ENCODE measurements at places on chromosomes 2 and 18. TPM values are rescaled to one million over a fixed set of nuclear protein-coding genes. Genes with fewer than 3 reads are reported as not detected.

Gene CNTNAP5
- total RNA-seq, result not detected

Gene MC2R
- not detected for total RNA-seq

Gene PFN4
- total RNA-seq, result not detected

Gene KLHL41
- not detected for total RNA-seq

Gene ABCB11
- total RNA-seq, result not detected

Gene DOK1
- total RNA-seq, result 3.0 TPM

Gene GALNT3
- total RNA-seq, result 55.7 TPM

Gene SMC6
- total RNA-seq, result 40.4 TPM

Gene KYNU
- 2.3 TPM for total RNA-seq

Gene FASTKD1
- total RNA-seq, result 15.8 TPM

Gene ANKRD53
- total RNA-seq, result not detected

Gene SERPINB5
- total RNA-seq, result 274 TPM

Gene ACTG2
- total RNA-seq, result 809 TPM

Gene EVX2
- total RNA-seq, result not detected

Gene ALLC
- not detected for total RNA-seq

Gene PARD6G
- total RNA-seq, result 24.3 TPM

Gene CDH2
- total RNA-seq, result 0.11 TPM

Gene DNAJC10
- 34.3 TPM for total RNA-seq

Gene HOXD8
- total RNA-seq, result 1.2 TPM

Gene SMARCAL1
- 18.5 TPM for total RNA-seq

Gene KDM3A
- 22.0 TPM for total RNA-seq

Gene PCARE
- not detected for total RNA-seq

Gene TLX2
- total RNA-seq, result not detected

Gene ITGB6
- 33.8 TPM for total RNA-seq

Gene TGFA
- 52.2 TPM for total RNA-seq

Gene KLHL29
- total RNA-seq, result 11.8 TPM

Gene SULT1C2
- total RNA-seq, result not detected

Gene COPS9
- 168 TPM for total RNA-seq
